ENCODE measurements at places on chromosomes 3 and 15.

- no peak for DNase-seq
These were observed 26.7 kb upstream of the SLC41A3 start for GRCh38 chr3:126110431-126111125.

- no peak for DNase-seq
These were observed 203.6 kb upstream of the WNT5A start for GRCh38 chr3:55690726-55691125.

DNA sequence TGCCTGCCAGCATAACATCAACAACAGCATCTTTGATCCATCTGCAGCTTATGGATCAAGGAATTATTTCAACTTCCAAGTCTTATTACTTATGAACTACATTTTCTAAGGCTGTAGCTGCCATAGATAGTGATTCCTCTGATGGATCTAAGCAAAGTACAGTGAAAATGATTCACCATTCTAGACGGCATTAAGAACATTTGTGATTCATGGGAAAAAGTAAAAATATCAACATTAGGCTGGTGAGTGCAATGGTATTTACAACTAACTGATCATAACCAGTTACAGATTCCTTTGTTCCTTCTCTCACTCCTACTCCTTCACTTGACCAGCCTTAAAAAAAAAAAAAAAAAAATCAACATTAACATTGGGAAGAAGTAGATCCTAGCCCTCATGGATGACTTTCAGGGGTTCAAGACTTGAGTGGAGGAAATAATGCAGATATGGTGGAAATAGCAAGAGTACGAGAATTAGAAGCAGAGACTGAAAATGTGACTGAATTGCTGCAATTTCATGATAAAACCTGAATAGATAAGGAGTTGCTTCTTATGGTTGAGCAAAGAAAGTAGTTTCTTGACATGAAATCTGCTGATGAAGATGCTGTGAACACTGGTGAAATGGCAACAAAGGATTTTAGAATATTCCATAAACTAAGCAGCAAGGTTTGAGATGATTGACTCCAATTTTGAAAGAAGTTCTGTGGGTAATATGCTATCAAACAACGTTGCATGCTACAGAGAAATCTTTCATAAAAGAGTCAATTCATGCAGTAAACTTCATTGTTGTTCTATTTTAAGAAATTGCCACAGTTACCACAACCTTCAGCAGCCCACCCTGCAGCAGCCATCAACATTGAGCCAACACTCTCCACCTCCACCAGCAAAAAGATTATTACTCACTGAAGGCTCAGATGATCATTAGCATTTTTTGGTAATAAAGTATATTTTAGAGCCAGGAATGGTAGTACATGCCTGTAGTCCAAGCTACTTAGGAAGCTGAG lies 22.8 kb downstream of the SLC12A6 start:
- no peak for DNase-seq

- no peak for DNase-seq
These were observed 10.8 kb upstream of the CA12 start for GRCh38 chr15:63392361-63393009.

- no peak for DNase-seq
These were observed 8.9 kb upstream of the HAPLN3 start for GRCh38 chr15:88904257-88904623.

GRCh38 chr15:85899927-85900326 lies 105.2 kb upstream of the KLHL25 start:
- DNase-seq: no peak

DNA sequence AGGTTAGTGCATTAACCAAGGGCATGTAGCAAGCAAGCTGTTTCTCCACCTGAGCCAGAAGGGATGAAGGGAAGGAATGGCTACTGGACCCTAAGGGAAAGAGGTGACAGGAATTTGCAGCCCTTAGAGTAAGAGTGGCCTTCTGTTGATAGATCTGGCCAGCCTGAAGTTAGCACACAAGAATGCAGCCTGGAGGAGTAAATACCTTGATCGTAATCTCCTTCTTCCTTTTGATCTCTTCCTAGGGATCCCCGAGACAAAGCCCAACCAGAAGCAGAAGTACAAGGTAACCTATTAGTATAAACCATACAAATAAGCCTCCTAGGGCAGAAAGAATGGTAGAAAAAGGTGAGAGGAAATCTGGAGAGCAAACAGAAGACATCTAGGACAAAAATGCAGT lies 134.6 kb downstream of the ATP8B4 start:
- DNase-seq: no peak

GRCh38 chr3:141895731-141896130 lies 19.3 kb downstream of the ATP1B3 start:
- DNase-seq: no peak

DNA sequence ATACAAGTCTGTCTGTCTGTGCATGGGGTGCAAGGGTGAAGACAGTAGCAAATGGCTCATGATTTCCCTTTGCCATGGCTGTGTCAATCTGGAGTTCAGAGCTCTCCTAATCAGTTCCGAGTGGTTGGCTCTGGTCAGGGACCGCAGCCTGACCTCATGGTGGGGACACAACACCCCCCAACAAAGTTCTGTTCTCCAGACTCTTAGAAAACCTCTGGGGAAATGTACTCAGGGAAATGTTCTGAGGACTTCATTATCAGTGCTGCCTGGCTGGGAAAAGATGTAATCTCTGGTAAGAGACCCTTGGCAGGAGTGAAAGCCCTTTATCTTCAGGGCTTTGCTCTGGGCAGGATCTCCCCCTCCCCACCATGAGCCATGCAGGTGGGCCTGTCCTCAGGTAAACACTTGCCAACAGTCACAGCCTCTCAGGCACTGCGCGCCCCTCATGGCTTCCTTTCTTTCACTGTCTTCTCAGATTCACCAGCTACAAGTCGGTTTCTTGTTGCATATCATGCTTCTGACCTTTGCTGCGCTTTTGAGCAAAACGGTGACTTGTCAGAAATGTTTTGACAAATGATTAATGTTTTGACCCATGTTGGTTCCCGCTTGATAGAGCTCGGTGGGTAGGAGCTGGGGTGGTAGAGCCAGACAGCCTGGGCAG lies 95.5 kb downstream of the ST6GAL1 start:
- DNase-seq: peak; percentile 31

DNA sequence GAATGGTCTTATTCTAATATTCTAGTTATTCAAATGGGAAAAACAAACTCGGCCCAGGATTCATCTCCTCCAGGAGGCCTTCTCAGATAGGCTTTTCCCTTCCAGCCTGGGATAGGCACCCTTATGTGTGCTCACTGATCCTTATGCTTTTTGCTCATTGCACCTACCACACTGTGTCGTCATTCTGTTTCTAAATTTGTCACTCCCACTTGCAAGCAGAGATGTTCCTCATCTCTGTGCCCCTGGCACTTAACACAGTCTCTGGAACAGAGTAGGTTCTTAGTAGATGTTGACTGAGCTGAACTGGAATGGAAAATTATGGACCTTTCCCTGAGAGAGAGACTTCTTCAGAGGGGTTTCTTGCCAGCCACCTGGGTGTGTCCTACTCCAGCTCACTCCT lies 18.7 kb upstream of the SPG11 start:
- no peak for DNase-seq

DNA sequence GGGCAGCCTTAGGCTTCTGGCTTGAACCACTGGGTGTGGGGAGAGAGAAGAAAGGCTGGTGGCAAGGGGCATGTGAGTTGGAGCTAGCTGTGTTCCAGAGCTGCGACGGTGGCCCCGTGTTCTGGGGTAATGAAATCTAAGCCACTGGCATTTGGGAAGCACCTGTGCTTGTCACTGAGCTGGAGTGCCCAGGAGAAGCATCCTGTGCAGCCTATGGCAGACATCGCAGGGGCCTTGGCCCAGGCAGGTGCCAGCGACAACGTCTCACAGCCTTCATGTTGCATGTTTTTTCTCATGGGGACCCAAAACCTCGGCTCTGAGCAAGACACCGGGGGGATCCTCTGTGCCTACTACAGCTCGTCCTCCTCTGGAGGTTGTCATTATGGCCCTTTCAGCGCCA lies 91.1 kb upstream of the PLXNA1 start:
- DNase-seq: no peak

GRCh38 chr15:26260517-26261133 lies 397.5 kb upstream of the ATP10A start:
- no peak for DNase-seq

GRCh38 chr3:42755681-42756578 lies 17.1 kb downstream of the CCDC13 start:
- no peak for DNase-seq

DNA sequence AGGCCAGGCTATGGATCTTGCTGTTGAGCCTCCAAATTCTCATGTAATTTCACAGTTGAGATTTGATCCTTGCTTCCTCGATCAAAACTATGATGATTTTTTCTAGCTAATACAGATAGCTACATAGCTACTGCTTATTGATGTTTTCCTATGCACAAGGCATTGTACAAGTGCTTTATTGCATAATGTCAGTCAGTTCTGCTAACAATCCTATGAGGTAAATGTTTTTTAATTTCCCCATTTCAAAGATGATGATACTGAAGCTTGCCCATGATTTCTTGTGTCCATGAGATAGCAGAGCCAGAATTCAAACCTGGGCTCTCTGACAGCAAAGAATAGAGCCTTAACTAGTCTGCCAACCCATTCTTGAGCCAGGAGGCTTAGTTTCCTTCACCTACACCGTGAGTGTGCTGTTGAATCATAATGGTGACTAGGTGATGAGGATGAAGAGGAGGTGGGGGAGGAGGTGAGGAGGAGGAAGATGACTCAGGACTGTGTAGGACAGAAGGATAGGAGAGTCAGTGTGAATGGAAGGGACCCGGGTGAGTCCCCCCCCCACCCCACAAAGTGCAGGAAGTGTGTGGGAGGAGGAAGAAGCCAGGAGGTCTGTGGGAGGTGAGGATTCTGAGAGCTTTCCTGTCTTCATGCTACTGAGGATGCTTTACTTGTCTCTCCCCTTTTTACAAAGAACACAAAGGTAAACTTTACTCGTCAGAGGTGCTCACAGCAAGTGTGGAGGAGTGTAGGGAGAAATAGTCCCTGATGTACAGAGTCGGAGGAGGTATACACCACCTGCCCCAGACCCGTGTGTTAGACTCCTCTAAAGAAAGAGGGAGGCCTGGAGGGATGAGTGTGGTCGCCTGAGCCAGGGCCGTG lies 3.6 kb downstream of the TAGLN3 start:
- no peak for DNase-seq

GRCh38 chr3:114310695-114311094 lies 16.9 kb downstream of the TIGIT start:
- DNase-seq: no peak

GRCh38 chr3:73781541-73781940 lies 156.8 kb upstream of the PDZRN3 start:
- no peak for DNase-seq

- DNase-seq: no peak
These were observed 82.7 kb downstream of the TLE3 start for GRCh38 chr15:70014860-70015490.
